ENCODE measurements at places on chromosomes 7 and 10.
A peak's percentile ranks its signal among the peaks of the same experiment; 100 is the strongest.

DNA sequence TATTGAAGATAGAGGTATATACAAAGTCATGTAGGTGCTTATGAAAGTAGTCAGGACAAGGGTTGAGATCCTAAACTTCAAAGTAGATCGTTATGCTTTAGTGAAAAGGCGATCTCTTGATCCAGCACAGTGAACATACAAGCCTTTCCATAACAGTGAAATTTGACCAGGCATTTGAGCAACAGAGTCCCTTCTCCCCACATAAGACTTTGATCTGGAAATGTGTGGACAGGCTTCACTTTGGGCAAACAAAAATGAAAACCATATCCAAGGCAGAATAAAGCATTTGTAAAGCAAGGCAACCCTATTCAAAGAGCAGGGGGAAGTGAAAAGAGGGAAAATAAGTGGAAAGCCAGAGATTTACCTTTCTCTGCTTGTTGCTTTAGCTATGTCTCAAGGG is 311.9 kb upstream of the SORCS1 start:
- DNase-seq: no peak

- DNase-seq: no peak
Measured at GRCh38 chr10:6423004-6423403, 157.1 kb downstream of the PRKCQ start.

- no peak for DNase-seq
Measured at GRCh38 chr7:151275813-151276577, 27.5 kb upstream of the SMARCD3 start.

- no peak for DNase-seq
Measured at GRCh38 chr7:39735903-39736302, 112.5 kb downstream of the RALA start.

DNA sequence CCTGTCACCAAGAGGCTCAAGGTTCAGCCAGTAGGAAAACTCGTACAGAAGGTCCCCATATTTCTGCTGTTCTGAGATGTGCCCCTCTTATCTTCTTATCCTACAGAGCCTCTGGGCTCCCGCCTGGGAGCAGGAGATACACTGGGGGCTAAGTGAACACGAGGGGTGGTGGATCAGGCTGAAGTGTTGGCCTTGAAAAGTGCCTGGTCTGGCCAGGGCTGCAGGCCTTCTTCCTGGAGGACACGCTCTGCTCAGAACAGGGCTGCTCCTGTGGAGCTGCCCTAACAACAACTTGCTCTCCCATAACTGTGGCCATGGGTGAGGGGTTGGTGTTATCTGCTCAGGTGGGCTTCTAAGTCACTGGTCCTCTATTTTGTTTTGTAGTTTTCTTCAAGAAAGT is 33.7 kb downstream of the C10orf120 start:
- DNase-seq: no peak

DNA sequence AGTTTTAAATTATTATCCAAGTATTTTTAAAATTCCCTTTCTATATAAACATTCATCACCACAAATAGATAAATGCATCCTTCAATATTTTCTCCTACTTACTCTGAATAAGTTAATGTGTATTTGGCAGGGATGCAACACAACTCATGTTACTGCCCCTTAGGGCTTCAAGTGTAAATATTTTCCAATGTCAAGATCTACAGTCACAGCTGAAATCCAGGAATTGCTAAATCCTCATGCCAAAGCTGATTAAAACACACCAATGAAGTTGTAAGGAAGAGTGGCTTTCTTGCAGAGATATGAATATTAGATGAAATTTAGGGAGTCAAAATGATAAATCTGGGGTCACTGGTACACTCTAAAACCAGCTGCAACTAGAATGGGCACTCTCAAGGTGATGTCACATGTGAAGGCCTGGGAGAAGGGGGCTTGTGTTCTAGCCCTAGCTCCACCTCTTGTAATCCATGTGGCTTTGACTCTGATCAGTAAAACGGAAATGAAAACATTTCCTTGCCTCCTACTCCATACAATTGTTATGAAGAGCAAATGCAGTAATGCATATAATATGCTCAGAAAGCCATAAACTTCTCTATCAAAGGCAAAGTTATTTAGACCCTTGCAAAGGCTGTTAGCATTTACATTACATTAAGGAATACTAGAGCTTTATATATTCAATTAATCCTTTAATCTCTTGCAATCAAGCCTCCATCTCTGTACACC is 228.1 kb upstream of the NFE2L3 start:
- DNase-seq: no peak

- DNase-seq: no peak
Measured at GRCh38 chr7:151137791-151138152, 29.7 kb downstream of the GBX1 start.

DNA sequence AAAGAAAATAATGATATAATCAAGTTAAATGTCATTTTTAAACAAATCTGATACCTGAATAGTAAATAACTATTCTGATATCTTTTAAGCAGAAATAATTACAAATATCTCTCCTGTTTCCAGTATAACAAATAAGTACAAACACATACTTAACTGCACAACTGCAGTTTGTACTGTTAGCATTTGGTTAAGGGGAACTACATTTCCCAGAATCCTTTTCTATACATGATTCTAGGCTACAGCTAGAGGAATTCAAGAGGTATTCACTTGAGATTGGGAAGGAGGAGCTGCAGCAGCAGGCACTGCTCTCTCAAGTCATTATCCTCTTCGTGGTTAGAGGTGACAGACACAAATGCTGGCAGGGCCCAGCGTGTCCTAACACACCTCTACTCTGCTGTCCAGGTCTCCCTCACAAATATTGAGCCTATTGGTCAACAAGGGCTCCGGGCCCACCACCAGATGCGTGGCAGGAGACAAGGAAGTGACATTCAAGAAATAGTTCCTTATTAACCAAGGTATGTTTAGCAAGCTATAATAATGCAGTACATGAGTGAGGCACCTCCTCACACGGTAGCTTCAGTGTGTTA is 255.1 kb upstream of the MKLN1 start:
- DNase-seq: peak; percentile 33

GRCh38 chr10:16867990-16868389 is 50.8 kb upstream of the RSU1 start:
- DNase-seq: no peak

- DNase-seq: no peak
Measured at GRCh38 chr7:156903232-156903909, 10.4 kb upstream of the LMBR1 start.

- DNase-seq: peak; percentile 47
Measured at GRCh38 chr10:102419269-102420180, 940 bp upstream of the PSD start.

- DNase-seq: no peak
Measured at GRCh38 chr7:50349963-50350944, 45.7 kb downstream of the IKZF1 start.

DNA sequence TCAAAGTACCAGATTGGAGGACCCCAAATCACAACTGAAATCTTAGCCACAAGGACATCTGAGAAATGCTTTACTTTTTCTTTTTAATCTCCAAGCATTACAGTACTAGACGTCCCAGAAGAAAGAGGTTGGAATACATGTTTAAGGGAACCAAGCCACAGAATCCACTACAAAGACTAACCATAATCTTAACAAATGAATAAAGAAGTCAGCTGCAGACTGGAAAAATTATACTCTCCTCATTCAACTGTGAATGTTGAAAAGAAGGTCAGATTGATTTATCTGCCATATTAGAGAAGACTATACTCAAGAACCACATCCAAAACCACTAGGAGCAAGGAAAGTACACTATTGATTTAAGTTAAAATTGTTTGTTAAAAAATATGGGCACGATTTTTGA is 102.1 kb upstream of the ABCB5 start:
- DNase-seq: no peak

DNA sequence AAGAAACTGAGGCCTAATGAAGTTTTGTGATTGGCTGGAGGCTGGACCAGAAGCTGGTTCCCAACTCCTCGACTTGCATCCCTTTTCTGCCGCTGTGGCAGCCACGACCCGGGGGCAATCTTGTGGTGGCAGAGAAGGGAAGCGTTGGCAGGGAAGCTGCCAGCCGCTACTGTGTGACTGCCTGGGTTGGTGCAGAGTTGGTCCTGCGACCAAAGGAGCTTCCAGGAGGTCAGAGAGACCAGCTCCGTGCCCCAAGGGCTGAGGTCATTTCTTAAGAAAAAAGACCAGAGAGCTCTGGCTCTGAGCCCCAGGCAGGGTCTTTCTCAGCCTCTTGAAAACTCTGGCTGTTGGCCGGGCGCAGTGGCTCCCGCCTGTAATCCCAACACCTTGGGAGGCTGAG is 47.2 kb downstream of the PRF1 start:
- DNase-seq: no peak

DNA sequence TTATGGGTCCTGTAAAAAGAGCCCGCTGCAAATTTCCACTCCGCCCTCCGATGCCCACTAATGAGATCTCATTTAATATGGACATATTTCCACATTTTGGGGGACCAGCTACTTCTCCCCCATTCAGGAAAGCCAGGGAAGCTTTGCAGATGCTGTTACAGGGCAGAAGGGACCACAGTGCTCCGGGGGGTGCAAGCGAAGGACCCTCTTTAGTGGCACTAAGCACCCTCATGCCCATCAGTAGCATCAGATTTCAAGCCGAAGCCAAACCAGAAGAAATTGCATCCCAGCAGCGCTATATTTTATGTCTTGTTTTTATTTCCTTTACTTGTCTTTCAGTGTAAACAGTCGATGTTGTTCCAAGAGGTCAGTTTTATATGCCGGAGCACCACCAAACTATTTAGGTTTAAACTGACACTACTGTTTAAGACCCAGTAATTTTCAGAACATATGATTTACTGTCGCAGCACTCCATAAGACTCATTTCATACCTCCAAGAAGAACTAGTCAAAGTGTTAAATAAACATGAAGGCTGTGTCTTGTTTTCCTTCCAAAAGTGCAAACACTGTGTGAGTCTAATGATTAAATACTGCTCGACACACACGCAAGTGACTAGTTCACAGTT is 122.2 kb upstream of the MGMT start:
- DNase-seq: no peak

- no peak for DNase-seq
Measured at GRCh38 chr10:82889728-82890127, 1014.7 kb downstream of the NRG3 start.

DNA sequence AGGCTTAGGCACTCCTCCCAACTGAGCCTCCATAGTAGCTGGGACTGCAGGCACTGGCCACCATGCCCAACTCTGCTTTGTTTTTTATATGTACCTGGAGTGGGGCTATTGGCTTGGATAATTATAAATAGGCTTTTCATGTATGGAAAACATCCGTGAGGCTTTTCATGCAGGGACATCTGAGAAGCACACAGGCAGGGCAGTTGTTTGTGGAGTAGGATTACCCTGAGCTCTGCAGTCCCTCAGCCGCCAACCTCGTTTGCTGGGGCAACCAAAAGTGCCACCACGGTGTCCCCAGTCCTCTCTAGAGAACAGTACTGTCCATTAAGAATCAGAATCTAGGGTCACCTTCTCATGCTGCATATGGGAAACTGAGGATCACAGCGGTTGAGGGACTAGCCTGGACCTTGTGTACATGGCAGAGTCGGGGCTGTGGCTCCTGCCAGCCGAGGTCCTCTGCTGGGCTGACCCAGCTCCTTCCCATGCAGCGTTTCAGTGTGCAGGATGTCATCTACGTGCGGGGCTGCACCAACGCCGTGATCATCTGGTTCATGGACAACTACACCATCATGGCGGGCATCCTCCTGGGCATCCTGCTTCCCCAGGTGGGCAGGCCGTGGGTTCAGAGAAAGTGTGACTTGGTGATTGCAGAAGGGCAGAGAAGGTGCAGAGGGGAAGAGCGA is 54.5 kb downstream of the TSPAN15 start:
- DNase-seq: no peak

DNA sequence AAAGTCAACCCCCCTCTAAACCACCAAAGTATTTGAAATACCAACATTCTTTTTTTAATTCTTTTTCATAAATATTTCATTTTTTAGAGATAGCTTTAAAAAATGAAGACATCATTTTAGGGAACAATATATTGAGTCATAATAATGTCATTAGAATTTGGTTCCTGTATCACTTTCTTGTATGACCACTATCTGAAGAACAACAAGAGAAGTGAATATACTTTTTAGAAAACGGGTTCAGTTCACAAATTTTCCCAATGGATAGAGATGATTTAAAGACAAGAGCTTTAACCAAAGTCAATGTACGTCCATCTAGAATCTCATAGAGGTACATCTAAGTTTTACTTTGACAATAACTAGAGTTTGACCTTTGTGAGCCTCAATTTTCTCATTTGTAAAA is 48.2 kb downstream of the CUBN start:
- DNase-seq: no peak

DNA sequence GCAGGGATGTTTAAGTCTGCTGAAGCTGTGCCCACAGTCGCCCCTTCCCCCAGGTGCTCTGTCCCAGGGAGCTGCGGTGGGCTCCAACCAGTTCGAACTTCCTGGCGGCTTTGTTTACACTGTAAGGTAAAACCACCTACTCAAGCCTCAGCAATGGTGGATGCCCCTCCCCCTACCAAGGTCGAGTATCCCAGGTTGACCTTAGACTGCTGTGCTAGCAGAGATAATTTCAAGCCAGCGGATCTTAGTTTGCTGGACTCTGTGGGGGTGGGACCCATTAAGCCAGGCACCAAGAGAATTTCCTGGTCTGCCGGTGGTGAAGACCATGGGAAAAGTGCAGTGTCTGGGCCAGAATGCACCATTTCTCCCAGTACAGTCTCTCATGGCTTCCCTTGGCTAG is 56.0 kb downstream of the CCDC7 start:
- no peak for DNase-seq

DNA sequence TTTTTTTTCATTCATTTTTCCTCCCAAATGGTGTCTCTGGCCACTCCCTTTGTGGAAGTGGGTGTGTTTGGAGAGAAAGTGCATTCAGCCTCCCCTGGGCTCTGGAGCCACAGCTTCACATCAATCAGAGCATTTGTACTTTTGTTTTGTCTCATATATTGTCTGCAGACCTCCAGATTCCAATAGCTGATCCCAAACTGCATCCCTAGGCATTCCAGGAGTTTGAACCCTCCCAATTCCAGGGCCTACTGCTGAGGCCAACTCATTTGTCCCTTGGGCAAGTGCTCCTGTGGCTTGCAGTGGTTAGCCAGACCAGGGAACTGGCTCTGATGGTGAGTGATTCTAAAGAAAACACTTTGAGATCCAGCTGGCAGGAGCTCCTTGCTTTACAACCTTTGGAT is 163.3 kb downstream of the IPMK start:
- DNase-seq: no peak

- DNase-seq: no peak
Measured at GRCh38 chr7:19620470-19620869, 88.4 kb downstream of the POLR1F start.

- DNase-seq: no peak
Measured at GRCh38 chr10:74824184-74824899, 2.1 kb upstream of the KAT6B start.

- DNase-seq: no peak
Measured at GRCh38 chr7:134941952-134942351, 44.4 kb upstream of the AGBL3 start.

- DNase-seq: no peak
Measured at GRCh38 chr7:139844779-139845442, 15.8 kb downstream of the TBXAS1 start.

- DNase-seq: no peak
Measured at GRCh38 chr7:88090671-88091070, 129.2 kb downstream of the SRI start.
